Motor neuron (in vitro differentiated cells): ENCODE measurements at places on chromosomes 12 and 14. TPM values are rescaled to one million over a fixed set of nuclear protein-coding genes. Genes with fewer than 3 reads are reported as not detected.

The OR6C70 gene
- total RNA-seq: not detected in 2 replicates

The RND1 gene
- 1.1 and 1.2 TPM in 2 replicates for total RNA-seq

The GPD1 gene
- 1.4 and 2.2 TPM in 2 replicates for total RNA-seq

The AJUBA gene
- total RNA-seq: 19.2 and 20.7 TPM in 2 replicates

- peak; percentile 74 for ATAC-seq
Observed at GRCh38 chr12:18837025-18837424, 99.1 kb downstream of the CAPZA3 start.

- no peak for ATAC-seq
Observed at GRCh38 chr12:89185889-89186288, 166.4 kb downstream of the DUSP6 start.

GRCh38 chr12:51932218-51933076 lies 19.1 kb upstream of the ACVR1B start:
- no peak for ATAC-seq

- no peak for ATAC-seq
Observed at GRCh38 chr12:30748147-30748546, 6.6 kb downstream of the CAPRIN2 start.

DNA sequence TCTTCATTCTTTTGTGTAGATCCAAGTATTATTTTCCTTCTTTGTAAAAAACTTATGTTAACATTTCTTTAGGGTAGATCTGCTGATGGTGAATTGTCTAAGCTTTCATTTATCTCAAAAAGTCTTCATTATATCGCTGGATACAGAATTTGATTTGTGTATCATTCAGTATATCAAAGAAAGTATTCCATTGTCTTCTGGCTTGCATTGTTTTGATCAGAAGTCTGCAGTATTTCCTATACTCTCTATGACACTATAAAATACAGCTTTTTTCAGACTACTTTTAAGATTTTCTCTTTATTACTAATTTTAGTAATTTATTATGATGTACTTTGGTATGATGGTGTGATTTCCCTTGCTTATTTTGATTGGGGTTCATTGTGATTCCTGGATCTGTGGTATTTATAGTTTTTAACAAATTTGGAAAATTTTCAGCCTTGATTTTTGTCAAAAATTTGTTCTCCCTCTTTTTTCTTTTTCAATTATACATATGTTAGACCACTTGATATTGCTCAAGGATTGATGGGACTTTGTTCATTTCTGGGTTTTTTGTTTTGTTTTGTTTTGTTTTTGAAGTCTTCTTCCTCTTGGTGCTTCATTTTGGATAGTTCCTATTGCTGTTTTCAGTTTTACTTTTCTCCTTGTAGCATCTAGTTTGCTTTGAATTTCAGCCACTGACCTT lies 176.5 kb downstream of the ZFP36L1 start:
- no peak for ATAC-seq

GRCh38 chr14:68733086-68733914 lies 59.6 kb downstream of the ZFP36L1 start:
- ATAC-seq: no peak

- ATAC-seq: no peak
Observed at GRCh38 chr12:45418520-45418919, 202.6 kb downstream of the ANO6 start.

DNA sequence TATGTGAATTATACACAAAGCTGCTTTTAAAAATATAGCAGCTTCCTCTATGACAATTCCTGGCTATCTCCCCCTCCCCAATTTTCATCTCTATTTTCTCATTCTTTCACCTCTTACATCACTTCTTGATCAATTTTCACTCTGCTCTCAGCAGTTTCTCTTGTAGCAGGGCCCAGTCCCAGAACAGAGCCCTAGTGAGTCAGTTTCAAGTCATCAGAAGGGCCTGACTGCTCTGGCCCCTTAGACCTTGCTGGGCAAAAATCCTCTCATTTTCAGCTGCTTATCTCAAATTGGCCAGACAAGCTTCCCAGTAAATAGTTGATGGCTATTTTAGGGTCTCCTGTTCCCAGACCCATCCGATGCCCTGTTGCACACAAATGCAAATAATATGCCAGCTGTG lies 101.4 kb downstream of the TTC7B start:
- ATAC-seq: no peak

GRCh38 chr12:3236345-3237187 lies 159.4 kb downstream of the TSPAN9 start:
- peak; percentile 95 for ATAC-seq

GRCh38 chr14:22846811-22847307 lies 10.5 kb downstream of the MMP14 start:
- no peak for ATAC-seq
